ENCODE measurements at places on chromosomes 3 and 15.

DNA sequence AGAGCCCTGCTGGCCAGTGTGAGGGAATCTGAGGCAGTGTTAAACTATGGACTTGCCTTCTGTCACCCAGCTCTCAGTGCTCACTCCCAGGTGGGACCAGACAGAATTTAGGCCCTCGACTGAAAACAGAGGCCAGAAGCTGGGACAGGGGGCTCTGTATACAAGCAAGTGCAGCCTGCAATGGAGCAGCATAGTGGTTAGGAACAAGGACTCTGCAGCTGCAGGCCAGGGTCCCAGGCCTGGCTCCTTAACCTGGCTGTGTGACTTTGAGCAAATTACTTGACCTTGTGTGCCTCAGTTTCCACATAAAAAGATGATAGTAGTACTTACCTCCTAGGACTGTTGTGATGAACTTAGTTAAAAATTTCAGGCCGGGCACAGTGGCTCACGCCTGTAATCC is 39.8 kb downstream of the CMTM7 start:
- DNase-seq: no peak

- DNase-seq: no peak
These were observed at the start of gene THSD4 for GRCh38 chr15:71114887-71115566. THSD4 (plus strand) TSS chr15:71115471.

- no peak for DNase-seq
These were observed 15.6 kb downstream of the ZIC1 start for GRCh38 chr3:147424581-147425387.

DNA sequence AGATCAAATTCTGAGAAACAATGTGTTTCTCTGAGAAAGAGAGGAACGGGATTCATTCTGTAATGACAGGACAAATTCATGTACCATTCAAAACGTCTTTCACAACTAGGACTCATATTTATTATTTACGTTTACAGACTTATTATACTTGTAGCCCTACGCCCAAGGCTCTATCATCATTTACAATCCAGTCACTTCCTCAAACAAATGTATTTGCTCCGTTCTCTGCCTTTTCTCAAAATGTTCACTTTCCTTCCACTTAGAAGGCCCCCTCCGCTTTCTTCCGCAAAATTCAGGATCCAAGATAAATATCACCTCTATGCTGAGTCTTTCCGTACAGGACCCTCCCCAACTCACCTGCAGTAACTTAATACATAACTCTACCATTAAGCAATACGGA is 745 bp downstream of the RSL24D1 start:
- DNase-seq: no peak

GRCh38 chr3:174219738-174220137 is 639.4 kb upstream of the NAALADL2 start:
- DNase-seq: no peak

- no peak for DNase-seq
These were observed 1.8 kb downstream of the ARL8B start for GRCh38 chr3:5123937-5124336.

- no peak for DNase-seq
These were observed 20.3 kb downstream of the MESD start for GRCh38 chr15:80969316-80969715.

- DNase-seq: no peak
These were observed 47.0 kb downstream of the MAP2K1 start for GRCh38 chr15:66433726-66434125.

GRCh38 chr3:164486150-164486549 is 592.1 kb downstream of the SI start:
- no peak for DNase-seq

GRCh38 chr3:135965506-135966270 is at the start of gene PPP2R3A:
PPP2R3A (plus strand) TSS chr3:135965728; CDS start chr3:136001499, 35,771 bp downstream.
- no peak for DNase-seq

DNA sequence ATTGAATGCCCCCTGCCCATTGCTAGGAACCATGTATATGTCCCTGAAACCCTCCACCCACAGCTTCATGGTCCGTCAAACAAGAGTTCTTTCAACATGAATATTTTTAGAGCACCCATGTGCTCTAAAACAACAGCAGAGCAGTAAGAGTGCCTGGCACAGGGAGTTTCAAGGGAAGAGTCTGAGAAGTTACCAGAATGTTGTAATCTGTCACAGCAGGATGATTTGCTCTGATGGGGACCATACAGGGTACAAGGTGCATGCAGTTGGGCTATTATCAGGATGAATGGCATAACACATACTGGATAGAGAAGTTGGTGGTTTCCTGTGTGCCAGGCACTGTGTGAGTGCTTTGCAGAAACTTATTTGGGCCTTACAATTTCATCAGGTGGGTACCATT is 27.8 kb upstream of the FLNB start:
- no peak for DNase-seq

- DNase-seq: no peak
These were observed 8.8 kb downstream of the CCDC33 start for GRCh38 chr15:74244822-74245341.

- DNase-seq: no peak
These were observed 174.5 kb downstream of the CACNA1D start for GRCh38 chr3:53668872-53669271.

- DNase-seq: no peak
These were observed 26.7 kb downstream of the SLC2A2 start for GRCh38 chr3:170999737-171000242.

- no peak for DNase-seq
These were observed 47.2 kb downstream of the CD86 start for GRCh38 chr3:122102191-122102935.
